ENCODE measurements at places on chromosomes 2 and 18. TPM values are rescaled to one million over a fixed set of nuclear protein-coding genes. Genes with fewer than 3 reads are reported as not detected.

- H3K27ac ChIP-seq, result no peak overlapping the region
- peaks cover 1% of the 10 kb centered on the region for H3K27me3 ChIP-seq
- no peak for DNase-seq
- H3K36me3 ChIP-seq, result no peaks in the 10 kb centered on the region
- no peak overlapping the region for H3K4me3 ChIP-seq
- H3K4me1 ChIP-seq, result no peaks in the 10 kb centered on the region
These were observed 60.7 kb upstream of the GATA6 start for GRCh38 chr18:22108674-22109073.

- DNase-seq, result no peak
- H3K27ac ChIP-seq, result no peak overlapping the region
These were observed 84.5 kb downstream of the ZBTB7C start for GRCh38 chr18:48324651-48325050.

- no peak for DNase-seq
- H3K4me1 ChIP-seq, result no peaks in the 10 kb centered on the region
- H3K36me3 ChIP-seq, result peaks cover 11% of the 10 kb centered on the region
- no peak overlapping the region for H3K4me3 ChIP-seq
These were observed 137.9 kb upstream of the ZC3H15 start for GRCh38 chr2:186348200-186348599.

DNA sequence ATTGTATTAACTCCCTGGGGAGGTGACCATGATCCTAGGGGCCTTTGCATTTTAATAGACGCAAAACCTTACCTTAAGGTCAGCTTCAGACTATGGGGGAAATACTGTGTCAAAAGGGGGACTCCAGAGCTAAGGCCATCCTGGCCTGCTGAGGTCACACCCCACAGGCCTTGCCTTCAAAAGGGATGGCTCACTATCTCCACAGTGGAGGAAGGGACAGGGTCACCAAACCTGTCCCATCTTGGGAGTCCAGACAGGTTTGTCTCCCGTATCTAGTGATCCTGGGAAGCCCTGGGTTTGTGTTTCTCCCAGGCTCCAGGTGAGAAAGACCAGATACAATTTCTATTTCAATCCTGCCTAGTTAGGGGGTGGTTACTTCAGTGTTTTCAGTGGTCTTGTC, 24.9 kb downstream of the CAPN14 start:
- H3K36me3 ChIP-seq, result no peaks in the 10 kb centered on the region
- H3K27me3 ChIP-seq, result no peaks in the 10 kb centered on the region
- H3K4me3 ChIP-seq, result no peak overlapping the region
- DNase-seq, result no peak
- no peak overlapping the region for H3K27ac ChIP-seq
- no peaks in the 10 kb centered on the region for H3K4me1 ChIP-seq

GRCh38 chr2:213491376-213491775, 207.1 kb downstream of the SPAG16 start:
- no peak overlapping the region for H3K4me3 ChIP-seq
- no peaks in the 10 kb centered on the region for H3K36me3 ChIP-seq
- no peaks in the 10 kb centered on the region for H3K27me3 ChIP-seq
- H3K4me1 ChIP-seq, result no peaks in the 10 kb centered on the region
- no peak overlapping the region for H3K27ac ChIP-seq

DNA sequence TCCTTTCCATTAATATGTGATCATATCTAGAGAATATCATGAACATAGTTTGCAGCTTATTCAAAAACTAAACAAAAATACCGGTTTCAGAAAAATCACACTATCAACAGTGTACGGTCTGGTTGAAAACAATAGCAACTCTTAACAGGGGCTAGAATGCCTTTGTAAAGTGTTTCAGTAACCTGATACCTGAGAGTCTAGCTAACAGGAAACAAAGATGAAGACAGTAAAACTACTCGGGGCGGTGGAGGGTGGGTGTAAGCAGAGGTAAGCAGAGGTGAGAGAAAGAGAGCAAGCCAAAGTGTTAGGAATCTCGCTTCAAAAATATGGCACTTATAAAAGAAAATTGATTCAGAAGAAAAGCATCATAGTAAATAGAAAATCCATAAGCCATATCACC, 109.0 kb upstream of the RGPD4 start:
- H3K4me1 ChIP-seq, result peaks cover 4% of the 10 kb centered on the region
- no peaks in the 10 kb centered on the region for H3K36me3 ChIP-seq
- no peak for DNase-seq
- no peak overlapping the region for H3K27ac ChIP-seq
- no peak overlapping the region for H3K4me3 ChIP-seq

DNA sequence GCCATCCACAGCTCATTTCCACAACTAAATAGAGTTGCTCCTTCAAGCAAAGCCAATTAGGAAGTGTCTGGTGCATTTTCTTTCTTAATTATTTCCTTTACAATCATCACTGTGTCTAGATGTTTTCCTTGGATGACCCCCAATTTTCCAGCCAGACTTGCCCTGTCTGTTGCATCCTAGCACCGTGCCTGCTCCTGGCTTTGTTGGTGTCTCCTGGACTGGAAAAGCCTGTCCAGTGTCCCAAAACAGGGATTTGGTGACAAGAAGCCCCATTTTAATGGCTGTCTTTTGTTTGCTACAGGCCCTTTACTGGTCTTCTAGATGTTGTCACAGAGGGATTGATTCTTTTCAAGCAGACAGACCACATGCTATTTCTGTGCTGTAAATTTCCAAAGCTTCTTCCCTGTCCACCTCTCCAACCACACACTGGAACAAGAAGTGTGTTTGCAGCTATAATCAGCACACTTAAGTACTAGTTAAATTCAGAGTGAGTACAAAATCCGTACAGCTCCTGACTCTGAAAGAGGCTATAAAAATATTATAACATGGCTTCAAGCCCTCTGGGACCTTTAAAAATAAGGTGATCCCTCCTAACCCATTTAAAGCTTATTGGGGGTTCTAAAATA, 38.4 kb downstream of the RNF144A start:
- no peaks in the 10 kb centered on the region for H3K27me3 ChIP-seq
- no peak overlapping the region for H3K4me3 ChIP-seq
- H3K4me1 ChIP-seq, result peaks cover 22% of the 10 kb centered on the region
- no peaks in the 10 kb centered on the region for H3K36me3 ChIP-seq
- no peak for DNase-seq

- H3K36me3 ChIP-seq, result no peaks in the 10 kb centered on the region
- DNase-seq, result peak; percentile 31
- H3K4me3 ChIP-seq, result no peak overlapping the region
- no peak overlapping the region for H3K27ac ChIP-seq
These were observed 294.1 kb downstream of the BCL2 start for GRCh38 chr18:63025251-63026090.

- peaks cover 74% of the 10 kb centered on the region for H3K4me1 ChIP-seq
- peak overlapping the region; percentile 54 for H3K4me3 ChIP-seq
- no peak overlapping the region for H3K27ac ChIP-seq
- peak; percentile 8 for DNase-seq
- peaks cover 11% of the 10 kb centered on the region for H3K36me3 ChIP-seq
- peaks cover 22% of the 10 kb centered on the region for H3K27me3 ChIP-seq
These were observed 18.4 kb downstream of the GPR55 start for GRCh38 chr2:230906471-230907230.

- no peaks in the 10 kb centered on the region for H3K36me3 ChIP-seq
- H3K4me1 ChIP-seq, result no peaks in the 10 kb centered on the region
- no peak for DNase-seq
- no peak overlapping the region for H3K27ac ChIP-seq
These were observed 22.2 kb downstream of the KIAA2012 start for GRCh38 chr2:202095235-202095634.

GRCh38 chr18:68778280-68778886, 19.5 kb upstream of the CCDC102B start:
- H3K4me3 ChIP-seq, result no peak overlapping the region
- no peak overlapping the region for H3K27ac ChIP-seq
- H3K36me3 ChIP-seq, result no peaks in the 10 kb centered on the region
- no peaks in the 10 kb centered on the region for H3K27me3 ChIP-seq
- no peaks in the 10 kb centered on the region for H3K4me1 ChIP-seq
- no peak for DNase-seq

Gene CRYGD
- total RNA-seq, result not detected

Gene STPG4
- total RNA-seq, result not detected

Gene GALR1
- total RNA-seq, result not detected

Gene RAB31
- 0.71 TPM for total RNA-seq

All from activated CD4-positive, alpha-beta memory T cell treated with anti-CD3 and anti-CD28 coated beads for 36 hours (primary cell).